ENCODE measurements at places on chromosomes 4 and X.

GRCh38 chrX:133983256-133983973, 2.0 kb downstream of the GPC3 start:
- DNase-seq = no peak

- DNase-seq = no peak
Measured at GRCh38 chr4:118279920-118280432, 72.8 kb downstream of the PRSS12 start.

DNA sequence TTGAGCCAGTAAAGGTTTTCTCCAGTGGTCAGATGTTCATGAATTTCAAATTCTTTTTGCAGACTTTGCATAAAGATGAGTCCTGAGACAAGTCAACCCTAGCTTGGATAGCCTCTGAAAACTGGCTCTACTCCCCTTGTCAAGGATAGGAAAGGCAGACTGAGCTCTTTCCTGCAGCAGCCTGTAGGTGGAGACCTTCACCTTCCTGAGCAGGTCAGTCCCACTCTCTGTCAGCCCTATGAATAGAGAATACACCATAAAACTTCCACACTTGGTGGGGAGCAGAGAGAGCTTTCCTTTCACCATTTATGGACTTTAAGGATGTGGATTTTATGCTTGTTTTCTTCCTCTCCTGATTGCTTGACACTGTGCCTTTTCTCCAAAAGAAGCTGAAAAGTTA, 41.9 kb downstream of the PCDH19 start:
- peak; percentile 66 for DNase-seq

- no peak for DNase-seq
Measured at GRCh38 chr4:144685911-144686310, 40.0 kb downstream of the HHIP start.

GRCh38 chr4:122150931-122151330, 1.2 kb upstream of the BLTP1 start:
- DNase-seq = no peak

GRCh38 chr4:13032936-13033335, 451.2 kb downstream of the RAB28 start:
- DNase-seq = no peak

- DNase-seq = peak; percentile 29
Measured at GRCh38 chr4:2799971-2800690, 7.2 kb downstream of the SH3BP2 start.

- no peak for DNase-seq
Measured at GRCh38 chr4:151567056-151567455, 158.1 kb downstream of the FHIP1A start.

GRCh38 chr4:154602404-154603020, 9.9 kb downstream of the FGG start:
- peak; percentile 36 for DNase-seq

GRCh38 chr4:76277667-76278066, 26.1 kb downstream of the FAM47E start:
- DNase-seq = no peak

- peak; percentile 42 for DNase-seq
Measured at GRCh38 chrX:81195712-81196111, 6.0 kb downstream of the HMGN5 start.

- DNase-seq = no peak
Measured at GRCh38 chrX:39167791-39168190, 366.5 kb downstream of the MID1IP1 start.

- DNase-seq = no peak
Measured at GRCh38 chr4:140135529-140136088, 18.4 kb downstream of the MAML3 start.

DNA sequence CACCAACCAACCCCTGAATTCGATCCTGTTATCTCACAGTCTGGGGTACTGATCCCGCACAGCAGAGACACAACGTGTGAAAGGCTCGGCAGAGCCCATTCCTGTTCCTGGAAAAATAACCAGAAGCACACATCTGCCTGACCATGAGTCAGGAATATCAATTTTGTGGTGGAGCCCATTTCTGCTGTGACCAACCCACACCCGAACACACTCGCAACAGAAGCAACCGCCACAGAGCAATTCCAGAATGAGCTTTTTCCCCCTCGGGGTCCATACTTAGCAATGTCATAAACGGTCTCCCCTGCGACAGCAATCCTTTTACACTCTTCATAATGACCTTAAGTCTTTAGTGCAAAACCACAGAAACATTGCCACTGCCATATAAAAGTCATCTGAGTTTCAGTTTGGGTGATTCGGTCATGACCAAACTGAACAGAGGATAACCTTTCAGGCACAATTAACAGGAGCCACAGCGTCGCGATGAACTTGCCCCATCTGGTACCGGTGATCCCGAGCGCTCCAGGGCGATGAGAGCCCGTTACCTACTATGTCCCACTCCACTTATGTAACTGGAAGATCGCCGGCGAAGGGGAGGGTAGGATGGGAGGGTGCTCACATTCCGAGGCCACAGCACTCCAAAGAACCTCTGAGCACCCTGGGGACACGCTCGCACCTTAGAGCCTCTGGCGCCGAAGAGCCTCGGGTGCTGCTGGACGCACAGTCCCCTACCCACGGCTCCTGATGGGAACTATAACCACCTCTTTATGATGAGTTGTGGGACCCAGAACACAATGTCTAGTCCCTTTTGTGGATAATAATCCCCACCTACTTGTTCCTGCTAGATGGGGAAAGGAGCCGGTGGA, 1.1 kb downstream of the MECP2 start:
- peak; percentile 38 for DNase-seq

GRCh38 chr4:89413518-89413917, 105.9 kb upstream of the GPRIN3 start:
- DNase-seq = no peak

GRCh38 chr4:2402048-2402842, 16.2 kb downstream of the ZFYVE28 start:
- DNase-seq = peak; percentile 68

DNA sequence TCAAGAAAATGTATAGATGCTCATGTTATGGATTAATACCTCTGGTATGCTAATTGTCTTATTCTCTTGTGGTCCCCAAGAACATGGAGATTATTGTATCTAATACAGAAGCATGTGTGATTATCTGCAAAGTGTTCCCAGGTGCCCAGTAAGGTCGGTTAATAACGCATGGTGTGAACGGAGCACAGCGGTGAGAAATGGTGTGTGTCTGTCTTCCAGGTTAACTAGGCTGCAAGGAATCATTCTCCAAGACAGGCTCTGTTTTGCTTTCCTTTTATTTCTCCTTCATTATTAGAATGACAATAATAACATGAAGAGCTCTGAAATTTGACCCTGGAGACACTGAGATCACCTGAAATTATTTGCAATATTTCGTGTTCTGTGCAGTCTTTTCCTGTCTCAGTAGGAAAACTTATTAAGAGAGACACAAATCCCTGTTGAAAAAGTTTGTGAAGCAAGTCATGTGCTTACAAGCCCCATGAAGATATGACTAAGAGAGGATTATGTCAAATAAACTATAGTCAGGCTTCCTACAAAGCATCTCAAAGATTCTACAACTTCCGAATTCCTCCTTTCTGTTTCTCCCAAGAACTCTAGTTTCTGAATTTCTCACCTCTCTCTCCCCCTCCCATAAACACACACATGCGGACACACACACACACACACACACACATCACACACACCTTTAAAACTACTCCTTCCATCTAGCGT, 230.9 kb downstream of the HS3ST1 start:
- DNase-seq = no peak

DNA sequence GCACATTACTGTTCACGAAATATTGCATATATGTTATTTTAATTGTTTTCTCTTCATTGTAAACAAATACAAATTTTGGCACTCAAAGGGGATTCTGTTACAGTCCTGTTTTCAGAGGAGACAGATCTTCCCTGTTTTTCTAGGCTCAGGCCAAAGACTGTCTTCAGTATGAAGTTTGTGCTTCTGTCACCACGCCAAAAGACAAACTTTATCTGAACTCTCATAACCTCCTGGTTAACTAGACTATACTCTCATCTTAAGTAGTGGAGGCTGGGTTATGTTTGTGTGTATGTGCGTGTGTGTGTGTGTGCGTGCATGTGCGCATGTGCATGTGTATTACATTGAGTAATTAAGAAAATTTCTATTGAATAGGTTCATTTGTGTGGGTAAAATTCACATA, 676.8 kb upstream of the HS3ST1 start:
- DNase-seq = no peak

DNA sequence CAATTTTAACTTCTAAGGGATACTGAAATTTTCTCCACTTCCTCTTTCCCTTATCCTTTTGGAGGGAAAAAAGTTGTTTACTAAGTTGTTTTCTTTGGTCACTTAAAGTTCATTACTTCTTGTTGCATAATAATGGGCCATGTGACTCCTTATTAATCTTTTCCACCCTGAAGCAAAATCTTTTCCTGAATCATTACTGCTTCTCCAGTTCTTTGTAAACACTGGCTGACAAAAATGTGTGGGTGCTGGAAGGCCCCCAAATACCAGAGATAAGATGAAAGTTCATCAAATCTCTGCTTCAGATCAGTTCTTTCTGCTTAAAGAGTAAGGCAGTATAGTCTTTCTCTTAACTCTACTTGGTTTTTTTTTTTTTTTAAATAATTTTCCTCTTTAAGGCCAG, 108.9 kb upstream of the NHS start:
- DNase-seq = no peak

GRCh38 chr4:20944451-20944850, 244.2 kb downstream of the PACRGL start:
- no peak for DNase-seq

DNA sequence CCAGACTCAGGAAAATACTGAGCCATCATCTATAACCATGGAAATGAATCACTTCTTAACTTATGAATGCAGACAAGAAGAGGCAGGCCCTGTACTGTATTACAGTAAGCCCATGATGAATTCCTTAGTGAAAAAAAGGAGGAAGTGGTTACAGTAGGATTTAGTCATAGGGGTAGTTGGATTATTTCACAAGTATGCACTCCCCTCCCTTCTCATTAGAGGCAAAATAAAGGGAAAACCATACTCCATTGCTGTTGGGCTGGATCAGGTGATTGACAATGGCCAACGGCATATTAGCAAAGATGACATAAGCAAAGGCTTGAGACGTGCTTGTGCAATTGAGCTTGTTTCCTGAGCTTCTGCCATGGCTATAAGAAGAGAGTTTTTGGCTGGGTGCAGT, 181.1 kb upstream of the PRPS2 start:
- DNase-seq = peak; percentile 6

- DNase-seq = no peak
Measured at GRCh38 chr4:94508806-94509205, 57.1 kb downstream of the PDLIM5 start.

DNA sequence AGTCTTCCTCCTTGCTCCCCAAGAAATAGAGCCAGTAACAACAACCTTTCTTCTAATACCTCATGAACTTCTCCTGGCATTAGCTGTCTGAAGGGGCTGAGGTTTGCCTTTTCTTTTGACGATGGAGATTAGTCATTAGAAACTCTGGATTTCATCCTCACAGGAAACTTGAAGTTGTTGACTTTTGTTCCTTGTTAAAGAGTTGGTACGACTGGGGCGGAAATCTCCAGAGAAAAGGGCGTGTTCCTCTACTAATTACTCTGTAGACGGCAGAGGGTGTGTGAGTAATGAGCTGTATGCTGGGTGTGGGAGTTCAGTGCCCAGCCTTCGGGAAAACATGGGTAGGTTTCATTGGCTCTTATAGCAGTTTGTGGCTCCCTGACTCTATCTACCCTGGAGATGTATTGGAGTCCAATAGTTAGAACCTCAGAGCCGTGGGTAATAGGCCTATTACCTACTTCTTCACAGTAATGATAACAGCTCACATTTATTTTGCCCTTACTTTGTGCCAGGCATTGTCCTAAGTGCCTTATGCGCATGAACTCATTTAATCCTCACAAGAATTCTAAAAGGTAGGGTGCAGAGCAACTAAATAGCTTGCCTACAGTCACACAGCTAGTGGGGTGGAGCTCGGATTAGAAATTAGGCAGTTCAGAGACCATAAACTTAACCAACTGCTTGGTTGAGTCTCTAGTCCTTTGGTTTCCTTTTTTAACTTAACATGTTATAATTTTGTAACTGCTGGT, 23.4 kb downstream of the TMEM164 start:
- DNase-seq = peak; percentile 14

GRCh38 chrX:24412637-24413363, 52.3 kb upstream of the PDK3 start:
- no peak for DNase-seq

GRCh38 chr4:6452897-6453687, 19.3 kb downstream of the PPP2R2C start:
- no peak for DNase-seq

DNA sequence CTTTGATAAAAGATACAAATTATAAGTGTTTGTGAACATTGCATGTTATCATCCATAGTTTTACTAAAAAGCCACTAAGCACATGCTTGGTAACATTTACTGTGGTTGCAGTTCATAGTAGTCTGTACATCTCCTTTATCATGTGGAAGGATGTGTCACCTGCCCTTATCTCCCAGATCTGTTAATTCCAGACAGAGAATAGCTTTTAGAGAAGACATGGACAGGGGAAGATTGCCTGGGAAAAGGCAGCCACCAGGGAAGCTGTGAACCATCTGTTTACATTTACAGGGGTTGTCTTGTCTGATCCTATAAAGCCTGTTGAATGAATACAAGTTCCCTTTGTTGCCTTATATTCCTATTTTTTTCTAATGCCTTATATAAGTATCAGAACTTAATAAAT, 396.0 kb downstream of the FAT4 start:
- no peak for DNase-seq

GRCh38 chrX:124383354-124383753, 37.0 kb downstream of the SH2D1A start:
- DNase-seq = no peak

DNA sequence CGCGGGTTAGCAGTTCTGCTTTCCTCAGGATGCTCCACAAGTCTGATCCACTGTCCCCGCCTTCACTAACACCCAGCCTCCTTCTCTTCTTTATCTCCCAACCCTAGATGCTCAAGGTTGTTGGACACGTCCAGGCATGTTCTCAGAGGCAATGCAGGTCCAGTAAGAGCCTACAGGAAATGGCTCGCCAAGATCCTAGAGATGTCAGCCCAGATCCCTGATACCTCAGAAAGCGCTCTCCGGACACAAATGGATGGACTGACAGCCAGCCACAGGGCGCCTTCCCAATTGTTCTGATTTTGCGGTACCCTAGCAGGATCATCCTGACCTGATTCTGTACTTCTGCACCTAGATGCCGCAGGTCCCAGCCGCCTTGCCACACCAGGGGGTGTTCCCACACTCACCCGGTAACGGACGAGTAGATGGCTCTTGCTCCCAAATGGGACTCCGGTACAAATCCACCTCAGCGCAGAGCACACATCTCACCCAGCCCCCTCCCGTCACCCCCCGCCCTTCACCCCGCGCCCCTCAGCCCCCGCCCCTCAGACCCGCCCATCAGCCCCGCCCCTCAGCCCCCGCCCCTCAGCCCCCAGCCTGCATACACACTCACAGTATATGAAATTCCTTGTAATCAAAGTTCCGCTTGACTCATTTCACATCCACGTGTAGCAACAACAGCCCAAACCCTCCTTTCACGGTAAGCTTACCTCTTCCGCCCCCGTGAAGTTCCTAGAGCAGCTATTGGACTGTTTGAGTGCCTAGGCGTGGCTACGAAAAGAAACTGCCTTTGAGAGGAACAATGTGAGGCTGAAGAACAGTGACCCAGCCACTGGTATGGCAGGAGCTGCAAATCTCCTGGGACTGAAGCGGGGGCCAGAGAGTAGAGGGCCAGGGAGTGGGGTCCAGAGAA, at the start of gene EDA2R:
TSS of gene EDA2R (minus strand) at position 488 of the 910 bp plus-strand sequence. CDS start 23,058 bp downstream, outside the sequence.
- DNase-seq = peak; percentile 59
